Karpas-422 (cell line): ENCODE measurements at places on chromosomes 4 and X.

DNA sequence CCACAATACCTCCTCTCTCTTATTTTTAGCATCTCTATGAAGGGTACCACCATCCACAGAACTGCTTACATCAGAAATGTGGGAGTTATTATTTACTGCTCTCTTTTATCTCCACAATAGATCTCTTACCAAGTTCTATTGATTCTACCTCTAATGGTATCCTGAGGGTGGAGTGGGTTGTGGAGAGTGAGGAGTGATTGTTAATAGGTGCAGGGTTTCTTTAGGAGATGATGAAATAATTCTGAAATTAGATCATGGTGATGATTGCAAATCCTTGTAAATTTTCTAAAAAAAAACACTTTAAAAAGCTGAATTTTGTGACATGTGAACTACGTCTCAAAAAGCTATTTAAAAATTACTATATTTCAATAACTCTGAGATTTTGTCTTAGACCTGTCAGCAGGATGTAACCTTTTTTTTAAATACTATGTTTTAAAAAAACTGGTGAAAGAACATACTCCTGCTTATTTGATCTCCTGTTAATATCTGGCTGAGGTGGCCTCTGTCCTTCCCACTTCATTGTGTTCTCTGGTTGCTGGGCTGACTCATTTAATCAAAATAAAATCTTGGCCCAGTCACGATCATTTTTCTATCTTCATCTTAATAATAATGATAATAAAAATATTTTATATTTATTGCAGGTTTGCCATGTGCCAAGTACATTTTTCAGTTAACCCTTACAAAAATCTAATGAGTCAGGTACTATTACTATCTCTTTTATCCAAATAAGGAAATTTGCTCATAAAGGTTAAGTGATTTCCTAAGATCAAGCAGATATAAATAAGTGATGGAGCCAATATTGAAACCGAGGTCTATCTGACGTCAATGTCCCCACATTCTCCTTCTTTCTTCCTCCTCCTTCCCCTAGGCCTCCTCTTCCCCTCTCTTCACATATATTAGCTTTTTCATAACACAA is 73.5 kb downstream of the GLUD2 start:
- no peak overlapping the region for H3K27ac ChIP-seq
- no peaks in the 10 kb centered on the region for H3K4me1 ChIP-seq
- DNase-seq: no peak

DNA sequence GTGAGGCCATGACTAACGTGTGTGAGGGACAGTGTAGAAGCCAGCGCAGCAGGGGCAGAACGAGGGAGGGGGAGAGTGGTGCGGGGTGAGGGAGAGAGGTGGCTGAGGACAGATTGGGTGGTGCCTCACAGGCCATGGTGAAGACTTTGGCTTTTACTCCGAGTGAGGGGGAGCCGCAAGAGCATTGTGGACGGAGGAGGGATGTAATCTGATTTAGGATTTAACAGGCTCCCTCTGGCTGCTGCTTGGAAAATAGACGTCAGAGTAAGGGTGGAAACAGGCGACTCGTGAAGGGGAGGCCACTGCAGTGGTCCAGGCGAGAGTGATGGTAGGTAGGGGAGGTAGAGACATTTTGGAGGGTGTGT is 13.0 kb downstream of the PPP1R3F start:
- H3K27me3 ChIP-seq: no peaks in the 10 kb centered on the region
- H3K4me3 ChIP-seq: no peak overlapping the region
- no peak for DNase-seq

DNA sequence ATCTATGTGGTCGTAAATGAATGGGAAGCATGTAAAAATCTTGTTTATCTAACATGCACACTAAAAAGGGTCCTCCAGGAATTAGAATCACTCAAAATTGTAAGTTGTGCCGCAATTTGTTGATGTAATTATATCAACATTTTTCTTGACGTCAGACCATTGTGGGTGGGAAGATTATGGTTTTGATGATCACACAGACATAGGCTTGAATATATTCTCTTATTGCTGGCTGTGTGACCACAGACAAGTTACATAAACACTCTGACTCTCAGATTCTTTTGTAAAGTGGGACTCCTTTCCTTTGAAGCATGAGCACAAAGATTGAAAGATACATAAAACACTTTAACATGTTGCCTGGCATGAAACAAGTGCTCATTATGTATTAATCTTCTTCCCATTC is 51.5 kb downstream of the IL1RAPL1 start:
- no peak for DNase-seq
- H3K27ac ChIP-seq: no peak overlapping the region
- H3K27me3 ChIP-seq: no peaks in the 10 kb centered on the region
- no peak overlapping the region for H3K4me3 ChIP-seq

GRCh38 chrX:51395480-51395809 is 62.8 kb downstream of the NUDT10 start:
- no peak overlapping the region for H3K4me3 ChIP-seq
- no peaks in the 10 kb centered on the region; the same call in 1 of the 2 replicates for H3K4me1 ChIP-seq
- H3K27ac ChIP-seq: no peak overlapping the region
- DNase-seq: no peak
- no peaks in the 10 kb centered on the region for H3K36me3 ChIP-seq
